ENCODE measurements at places on chromosomes 1 and 21. TPM values are rescaled to one million over a fixed set of nuclear protein-coding genes. Genes with fewer than 3 reads are reported as not detected.

LRRC53 gene
- not detected for total RNA-seq

MIXL1 gene
- total RNA-seq: not detected

C1orf94 gene
- total RNA-seq: not detected

WNT4 gene
- 0.32 TPM for total RNA-seq

DNA sequence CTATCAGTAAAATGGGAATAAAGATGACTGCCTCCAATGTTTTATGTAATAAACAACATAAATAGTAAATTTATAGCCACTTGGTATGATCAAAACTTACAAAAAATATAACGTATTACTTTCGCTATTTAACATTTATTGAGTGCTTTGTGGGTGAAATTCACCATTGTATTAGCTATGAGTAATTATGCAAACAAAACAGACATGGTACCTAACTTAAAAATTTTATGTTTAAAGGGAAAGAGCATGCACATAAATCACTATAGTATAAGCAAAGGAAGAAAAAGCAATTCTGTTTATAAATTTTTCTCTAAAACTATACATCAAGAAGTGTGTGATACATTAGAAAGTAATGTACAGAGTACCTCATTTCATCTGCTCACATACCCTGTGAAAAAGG, 1046.2 kb downstream of the NCAM2 start:
- H3K27ac ChIP-seq: no peak overlapping the region
- no peaks in the 10 kb centered on the region for H3K36me3 ChIP-seq
- no peaks in the 10 kb centered on the region for H3K27me3 ChIP-seq
- no peak for DNase-seq
- no peak overlapping the region for H3K4me3 ChIP-seq
- no peaks in the 10 kb centered on the region for H3K4me1 ChIP-seq

- 0 out of 2 replicates have a peak, but pooled peaks cover 4% of the 10 kb centered on the region for H3K27me3 ChIP-seq
- H3K4me1 ChIP-seq: no peaks in the 10 kb centered on the region
- no peak overlapping the region for H3K4me3 ChIP-seq
- H3K27ac ChIP-seq: no peak overlapping the region
- DNase-seq: peak; percentile 61
These were observed 70.3 kb upstream of the CAMK1G start for GRCh38 chr1:209513226-209513625.

DNA sequence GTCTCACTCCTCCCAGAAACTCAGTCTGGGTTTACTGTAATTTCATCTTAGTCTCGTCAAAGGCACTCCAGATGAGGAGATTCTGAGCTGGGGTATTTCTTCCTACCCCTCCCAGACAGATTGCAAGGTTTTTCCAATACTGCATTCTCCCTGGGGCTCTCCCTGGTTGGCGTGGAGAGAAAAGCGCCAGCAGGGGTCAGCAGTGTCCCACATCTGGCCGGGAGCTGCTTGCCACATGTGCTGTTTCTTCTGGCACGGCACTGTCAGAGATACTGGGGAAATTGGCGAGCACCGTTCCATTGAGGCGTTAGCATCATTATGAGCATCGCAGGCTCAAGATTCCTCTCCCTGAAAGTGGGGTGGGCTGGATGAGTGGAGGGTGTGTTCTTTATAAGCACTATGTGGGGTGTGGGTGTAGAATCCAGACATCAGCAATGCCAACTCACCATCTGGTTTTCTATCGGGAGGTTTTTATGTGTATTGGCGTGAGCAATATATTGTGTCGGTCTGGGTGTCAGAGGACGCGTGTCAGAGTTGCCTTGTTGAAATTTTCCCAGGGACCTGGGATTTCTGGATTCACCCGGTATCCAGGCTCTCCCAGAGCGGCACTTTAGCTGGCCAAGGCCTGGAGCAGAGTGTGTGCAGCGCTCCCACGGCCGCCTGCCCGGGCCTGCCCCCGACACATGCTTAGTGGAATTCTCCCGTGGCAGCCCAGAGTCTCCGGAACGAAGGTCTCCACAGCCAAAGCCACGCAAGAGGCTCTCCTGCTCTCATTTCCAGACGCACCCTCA, 8.0 kb upstream of the NAV1 start:
- peak overlapping the region; percentile 80 for H3K27ac ChIP-seq
- H3K27me3 ChIP-seq: no peaks in the 10 kb centered on the region
- DNase-seq: peak; percentile 95
- peaks cover 41% of the 10 kb centered on the region for H3K4me1 ChIP-seq

DNA sequence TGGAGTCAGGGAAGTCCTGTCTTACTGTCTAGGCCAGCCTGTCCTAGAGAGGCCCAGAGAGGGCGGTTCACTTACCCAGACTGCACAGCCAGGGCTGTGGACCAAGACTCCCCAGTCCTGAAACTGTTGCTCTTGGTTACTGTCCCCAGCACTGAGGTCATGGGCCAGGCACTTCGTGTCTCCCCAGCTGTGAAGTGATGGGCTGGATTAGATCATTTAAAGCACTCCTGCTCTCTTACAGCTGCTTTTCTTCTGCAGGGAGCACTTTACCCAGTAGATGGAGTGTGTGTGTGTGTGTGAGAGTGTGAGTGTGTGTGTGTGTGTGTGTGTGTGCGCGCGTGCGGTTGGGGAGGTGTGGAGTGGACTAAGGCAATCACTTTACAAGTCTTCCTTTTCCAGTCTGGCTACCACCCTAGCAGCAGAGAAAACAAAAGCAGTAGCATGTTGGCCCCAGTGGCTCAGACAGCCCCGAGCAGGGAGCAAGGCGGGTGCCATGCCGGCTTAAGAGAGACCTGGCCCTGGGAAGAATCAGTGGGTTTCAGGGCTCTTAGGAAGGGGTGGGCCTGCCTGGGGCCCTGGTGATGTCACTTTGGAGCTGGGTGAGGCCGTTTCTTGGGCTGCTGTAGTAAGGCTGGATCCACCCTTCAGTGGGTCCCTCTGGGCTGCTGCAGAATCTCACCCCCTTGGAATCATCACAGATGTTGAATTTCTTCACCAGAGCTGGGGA, 2.4 kb downstream of the SPSB1 start:
- H3K36me3 ChIP-seq: no peaks in the 10 kb centered on the region
- peak overlapping the region; percentile 76 for H3K27ac ChIP-seq
- no peaks in the 10 kb centered on the region for H3K27me3 ChIP-seq
- peak; percentile 75 for DNase-seq
- H3K4me1 ChIP-seq: peaks cover 28% of the 10 kb centered on the region

All from GM23248 (cell line).